ENCODE measurements at places on chromosomes 1 and 21.

- no peak for DNase-seq
Observed at GRCh38 chr1:236303675-236304074, 21.9 kb upstream of the ERO1B start.

- no peak for DNase-seq
Observed at GRCh38 chr1:26890467-26890796, 349 bp upstream of the GPN2 start.

DNA sequence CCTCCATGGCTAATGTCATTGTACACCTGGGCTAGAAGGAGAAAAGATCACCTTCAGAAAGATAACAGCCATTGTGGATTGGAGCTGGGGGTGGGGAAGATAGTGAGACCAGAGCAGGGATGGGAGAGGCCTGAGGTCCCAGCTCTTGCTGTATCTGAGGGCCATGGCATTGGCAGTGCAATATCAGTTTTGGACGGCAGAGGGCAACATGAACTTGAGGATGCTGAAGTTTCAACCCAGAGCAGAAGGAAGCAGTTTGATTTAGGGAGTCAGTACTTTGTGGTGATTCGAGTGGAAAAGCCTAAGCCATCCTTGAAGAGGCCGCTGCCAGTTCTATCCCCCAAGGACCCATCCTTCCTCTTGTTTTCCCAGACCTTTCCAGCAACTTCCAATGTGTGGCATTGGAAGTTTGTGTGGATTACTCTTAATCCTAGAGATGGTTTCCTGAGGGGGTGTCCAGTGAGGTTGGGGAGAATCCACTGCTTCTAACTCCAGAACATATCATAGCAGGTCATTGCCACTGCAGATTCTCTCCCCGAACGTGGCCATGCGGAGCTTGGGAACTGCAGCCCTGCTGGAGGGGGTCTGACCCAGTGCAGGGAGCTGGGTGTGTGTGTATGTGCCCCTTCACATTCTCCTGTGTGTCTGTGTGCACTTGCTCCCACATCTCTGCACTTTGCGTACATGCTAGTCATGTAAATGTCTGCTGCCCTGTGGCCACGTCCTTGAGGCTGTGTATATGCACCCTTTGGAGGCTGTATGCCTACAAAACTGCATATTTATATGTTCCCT lies 24.1 kb downstream of the SLC26A9 start:
- DNase-seq, result peak; percentile 71

GRCh38 chr1:112342558-112342957 lies 53.5 kb upstream of the CTTNBP2NL start:
- DNase-seq, result no peak

DNA sequence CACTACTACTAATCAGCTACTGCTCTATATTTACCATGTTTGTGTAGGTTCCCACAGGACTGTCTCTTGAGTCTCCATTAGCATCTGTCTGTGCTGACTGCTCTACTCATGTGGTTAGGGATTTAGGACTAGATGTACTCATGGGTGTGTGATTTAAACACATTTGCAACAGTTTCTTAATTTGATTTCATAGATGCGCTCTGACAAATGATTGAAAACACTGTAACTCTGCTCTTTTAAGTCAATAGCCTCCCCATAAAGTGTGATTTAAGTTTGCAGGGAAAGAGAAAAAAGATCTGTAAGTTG lies 809.3 kb downstream of the NCAM2 start:
- no peak for DNase-seq

DNA sequence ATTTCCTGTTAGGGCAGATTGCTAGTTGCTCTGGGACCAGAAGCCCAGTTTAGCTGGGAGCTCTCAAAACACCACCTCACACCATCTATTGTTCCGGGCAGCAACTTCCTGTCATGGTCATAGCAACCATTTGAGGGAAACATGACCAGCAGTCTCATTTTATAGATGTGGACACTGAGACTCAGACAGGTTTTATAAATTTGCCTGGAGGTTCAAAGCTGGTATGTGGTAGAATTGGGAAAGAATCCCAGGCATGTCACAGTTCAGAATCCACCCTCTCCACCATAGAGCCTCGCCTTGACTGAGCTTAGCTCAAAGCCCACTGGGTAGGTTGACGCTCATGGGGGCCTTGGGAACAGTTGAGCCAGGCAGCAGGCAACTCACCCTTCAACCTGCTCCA lies 14.0 kb upstream of the TRIM67 start:
- DNase-seq, result no peak

- no peak for DNase-seq
Observed at GRCh38 chr1:211328866-211329475, 2.3 kb downstream of the TRAF5 start.

DNA sequence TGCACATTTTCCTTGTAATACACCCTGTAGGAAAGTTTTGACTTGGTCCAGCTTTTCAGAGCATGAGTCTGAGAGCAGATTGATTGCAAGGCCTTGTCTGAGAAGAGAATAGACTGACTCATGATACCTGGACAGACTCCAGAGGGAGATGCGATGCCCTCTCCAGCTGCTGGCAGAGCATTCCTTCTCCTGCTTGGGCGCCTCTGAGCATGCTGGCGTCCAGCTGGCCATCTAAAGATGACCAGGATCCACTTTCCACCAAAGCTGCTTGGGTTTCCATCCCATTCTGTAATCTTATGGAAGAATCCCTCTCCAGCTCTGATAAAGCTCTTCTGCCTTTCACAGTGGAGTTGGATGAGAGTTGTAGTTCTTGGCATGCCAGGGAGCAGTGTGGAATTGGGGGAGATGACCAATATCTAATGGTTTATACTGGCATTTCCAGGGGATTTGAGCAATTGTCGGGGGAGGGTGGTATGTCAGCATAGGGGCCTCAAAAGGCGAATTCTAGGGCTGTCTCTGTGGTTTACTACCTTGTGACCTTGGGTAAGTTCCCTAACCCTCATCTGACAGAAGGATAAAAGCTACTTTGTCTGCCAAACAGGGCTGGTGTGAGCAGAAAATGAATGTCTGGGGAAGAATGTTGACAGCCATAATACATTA lies 19.5 kb downstream of the SZRD1 start:
- no peak for DNase-seq

DNA sequence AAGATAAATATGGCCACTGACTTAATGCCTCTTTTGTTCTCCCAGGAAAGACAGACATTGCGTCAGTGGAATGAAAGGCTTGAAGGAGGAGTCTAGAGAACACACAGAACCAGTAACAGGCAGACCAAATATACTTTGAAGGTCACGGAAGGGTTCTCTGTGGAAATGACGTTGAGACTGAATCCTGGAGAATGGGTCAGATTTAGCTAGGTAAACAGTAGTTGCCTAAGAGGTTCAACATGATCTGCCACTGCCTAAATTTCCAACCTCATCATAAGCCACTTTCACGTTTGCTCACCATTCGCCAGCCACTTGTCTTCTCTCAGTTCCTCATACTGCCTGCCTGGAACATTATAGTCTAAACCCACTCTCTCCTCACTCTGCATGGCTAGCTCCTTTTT lies 20.5 kb downstream of the PLA2G4A start:
- DNase-seq, result no peak

DNA sequence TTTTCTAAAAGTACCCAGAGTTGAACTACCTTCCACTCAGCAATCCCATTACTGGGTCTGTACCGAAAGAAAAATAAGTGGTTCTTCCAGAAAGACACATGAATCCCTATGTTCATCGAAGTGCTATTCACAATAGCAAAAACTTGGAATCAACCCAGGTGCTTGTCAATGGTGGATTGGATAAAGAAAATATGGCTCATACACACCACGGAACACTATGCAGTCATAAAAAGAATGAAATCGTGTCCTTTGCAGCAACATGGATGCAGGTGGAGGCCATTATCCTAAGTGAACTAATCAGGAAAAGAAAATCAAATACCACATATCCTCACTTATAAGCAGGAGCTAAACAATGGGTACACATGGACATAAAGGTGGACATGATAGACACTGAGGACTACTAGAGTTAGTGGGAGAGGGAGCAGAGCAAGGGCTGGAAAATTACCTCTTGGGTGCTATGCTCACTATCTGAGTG lies 32.9 kb upstream of the JUN start:
- DNase-seq, result no peak

GRCh38 chr1:224333309-224333926 lies 3.4 kb upstream of the NVL start:
- peak; percentile 53 for DNase-seq

DNA sequence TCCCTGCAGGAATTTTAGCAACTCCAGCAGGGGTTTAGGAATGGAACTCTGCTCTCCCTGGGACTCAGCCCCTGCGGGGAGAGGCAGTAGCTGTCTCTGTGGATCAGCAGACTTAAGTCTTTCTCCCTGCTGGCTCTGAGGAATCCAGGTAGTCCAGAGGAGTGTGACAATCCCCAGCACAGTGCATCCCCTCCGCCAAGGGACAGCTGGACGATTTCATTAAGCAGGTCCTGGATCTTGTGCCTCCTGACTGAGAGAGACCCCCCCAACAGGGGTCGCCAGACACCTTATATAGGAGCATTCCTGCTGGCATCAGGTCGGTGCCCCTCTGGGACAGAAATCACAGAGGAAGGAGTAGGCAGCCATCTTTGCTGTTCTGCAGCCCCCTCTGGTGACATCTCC lies 30.6 kb downstream of the AKT3 start:
- no peak for DNase-seq

- no peak for DNase-seq
Observed at GRCh38 chr21:10430005-10430404, 91.4 kb upstream of the TPTE start.

DNA sequence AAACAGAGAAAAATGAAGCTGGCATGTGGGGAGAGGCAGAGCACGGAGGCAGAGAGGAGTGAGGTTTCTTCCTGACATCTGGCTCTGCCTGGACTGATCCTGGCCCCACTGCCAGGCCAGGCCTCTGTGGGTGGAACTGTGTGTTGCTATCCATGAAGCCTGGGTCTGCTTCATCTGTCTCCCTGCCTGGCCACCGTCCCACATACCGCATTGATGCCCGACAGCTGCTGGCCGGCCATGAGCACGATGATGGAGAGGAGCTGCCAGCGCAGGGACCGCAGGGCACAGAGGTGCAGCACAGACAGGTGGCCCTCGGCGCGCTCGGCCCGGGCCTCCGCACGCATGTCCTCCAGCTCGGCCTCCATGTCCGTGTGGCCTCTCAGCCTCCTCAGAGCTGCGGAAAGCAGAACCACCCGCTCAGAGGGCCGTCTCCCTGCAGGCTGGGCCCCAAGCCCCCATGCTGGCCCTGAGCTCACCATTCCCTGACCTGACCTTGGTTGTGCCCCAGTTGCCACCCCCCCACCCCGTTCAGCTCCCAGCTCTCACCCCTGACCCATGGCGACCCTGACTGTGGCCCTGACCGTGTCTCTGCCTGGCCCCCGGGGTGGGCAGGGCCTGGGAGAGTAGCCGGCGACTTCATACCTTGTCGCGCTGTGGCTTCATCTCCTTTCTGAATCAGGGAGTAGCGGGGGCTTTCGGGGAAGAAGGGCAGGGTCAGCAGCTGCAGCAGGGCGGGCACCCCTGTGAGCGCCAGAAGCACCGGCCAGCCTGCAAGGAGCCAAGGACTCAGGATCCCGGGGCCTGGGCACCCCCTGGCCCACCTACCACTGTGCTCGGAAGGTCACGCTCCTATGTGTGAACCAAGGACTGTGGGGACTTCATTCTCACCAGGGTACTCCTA lies 11.5 kb downstream of the SLC2A7 start:
- no peak for DNase-seq

DNA sequence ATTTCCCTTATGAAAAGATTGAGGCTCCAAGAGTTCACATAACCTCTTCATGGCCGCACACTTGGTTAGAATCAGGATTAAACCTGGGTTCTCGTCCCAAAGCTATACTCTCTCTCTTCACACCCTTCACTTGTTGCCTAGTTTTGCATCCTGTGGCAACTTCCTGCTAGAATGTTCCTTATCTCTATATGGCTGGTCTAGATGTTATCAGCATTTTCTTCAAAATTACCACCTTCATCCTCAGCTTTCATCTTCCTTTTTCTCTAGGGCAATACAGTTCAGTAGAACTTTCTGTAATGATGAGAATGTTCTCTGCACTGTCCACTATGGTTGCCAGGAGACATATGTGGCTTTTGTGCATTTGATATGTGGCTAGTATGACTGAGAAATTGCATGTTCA lies 31.1 kb upstream of the BCAR3 start:
- DNase-seq, result no peak

GRCh38 chr1:61441723-61442262 lies 283.1 kb downstream of the TM2D1 start:
- no peak for DNase-seq

GRCh38 chr1:221182791-221183533 lies 303.7 kb downstream of the HLX start:
- no peak for DNase-seq

- DNase-seq, result no peak
Observed at GRCh38 chr1:201459052-201459451, 9.9 kb downstream of the PHLDA3 start.

DNA sequence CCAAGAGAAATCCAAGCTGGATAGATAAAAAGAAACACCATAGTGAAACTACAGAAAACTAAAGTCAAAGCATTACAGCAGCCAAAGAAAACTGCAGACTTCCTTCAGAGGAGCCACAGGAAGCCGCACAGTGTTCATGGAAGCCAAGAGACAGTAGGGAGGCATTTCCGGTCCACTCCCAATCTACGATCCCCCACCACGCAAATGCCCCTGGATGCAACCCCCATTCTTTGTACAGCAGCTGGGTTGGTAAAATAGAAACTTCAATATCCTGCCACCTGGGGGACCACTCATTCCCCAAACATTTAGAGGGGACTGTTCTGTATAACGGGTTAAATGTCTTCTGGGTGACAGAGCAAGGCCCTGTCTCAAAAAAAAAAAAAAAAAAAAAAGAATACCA lies 43.9 kb upstream of the TSPEAR start:
- no peak for DNase-seq

DNA sequence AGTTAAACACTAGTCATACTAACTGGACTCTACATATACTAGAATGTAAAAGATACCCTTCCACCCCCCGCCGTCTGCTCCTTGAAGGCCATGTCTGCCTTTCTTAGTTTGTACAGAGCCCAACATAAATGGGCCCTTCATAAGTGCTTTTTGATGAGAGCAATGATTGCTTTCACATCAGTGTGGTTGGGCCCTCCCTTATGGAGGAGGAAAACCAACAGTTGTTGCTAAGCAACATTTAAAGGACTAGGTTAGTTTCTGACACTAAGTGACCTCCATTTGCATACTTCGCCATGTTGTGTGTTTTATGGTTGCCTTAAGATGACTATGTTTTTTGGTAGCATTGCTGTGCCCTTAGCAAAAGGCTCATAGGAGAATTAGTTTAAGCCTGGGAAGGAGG lies 182.0 kb upstream of the SGIP1 start:
- no peak for DNase-seq

- no peak for DNase-seq
Observed at GRCh38 chr1:50424884-50425375, 1.7 kb upstream of the DMRTA2 start.

GRCh38 chr1:178506177-178506576 lies 6.7 kb upstream of the TEX35 start:
- DNase-seq, result no peak

DNA sequence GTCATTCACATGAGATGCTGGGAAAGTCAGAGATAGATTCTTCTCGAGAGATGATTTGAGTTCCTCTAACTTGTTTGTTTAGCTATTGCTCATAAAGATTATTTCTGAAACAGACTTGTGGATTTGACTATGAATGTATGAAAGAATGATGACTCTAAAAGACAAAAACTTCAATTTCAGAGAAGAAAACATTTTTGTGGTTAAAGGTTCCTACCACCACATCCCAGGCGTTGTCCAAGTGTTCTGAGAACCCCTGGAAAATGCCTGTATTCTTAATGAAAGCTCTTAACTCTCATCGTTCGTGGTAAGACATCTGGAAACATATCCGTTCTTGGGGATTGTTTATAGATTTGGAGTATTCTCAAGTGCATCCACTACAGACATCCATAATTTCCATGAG lies 228.7 kb downstream of the BARHL2 start:
- no peak for DNase-seq

- peak; percentile 62 for DNase-seq
Observed at GRCh38 chr1:207404849-207405525, 49.1 kb upstream of the CR2 start.
